Nucleus accumbens (tissue), 56 donors: ENCODE measurements at places on chromosomes 16 and 17.
A peak's percentile ranks its signal among the peaks of the same experiment; 100 is the strongest.

- DNase-seq = no peak
Measured at GRCh38 chr17:10738521-10739258, 8.9 kb upstream of the TMEM220 start.

DNA sequence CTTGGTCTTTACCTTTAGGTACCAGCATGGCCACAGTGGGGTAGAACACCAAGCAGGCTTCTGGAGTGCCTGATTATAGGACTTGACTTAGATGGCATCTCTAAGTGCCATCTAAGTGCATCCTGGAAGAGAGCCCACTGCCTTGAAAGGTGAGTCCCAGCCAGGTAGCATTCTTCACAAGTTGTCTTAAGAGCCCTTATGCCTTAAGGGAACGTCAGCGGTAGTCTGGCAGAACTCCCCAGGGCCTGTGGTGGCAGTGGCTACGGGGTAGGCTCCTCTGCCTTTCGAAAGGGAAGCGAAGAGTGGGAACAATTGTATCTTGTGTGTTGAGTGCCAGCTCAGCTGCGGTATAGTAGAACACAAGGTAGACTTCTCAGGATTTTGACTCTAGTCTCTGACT, 549.0 kb downstream of the HS3ST4 start:
- no peak for DNase-seq

DNA sequence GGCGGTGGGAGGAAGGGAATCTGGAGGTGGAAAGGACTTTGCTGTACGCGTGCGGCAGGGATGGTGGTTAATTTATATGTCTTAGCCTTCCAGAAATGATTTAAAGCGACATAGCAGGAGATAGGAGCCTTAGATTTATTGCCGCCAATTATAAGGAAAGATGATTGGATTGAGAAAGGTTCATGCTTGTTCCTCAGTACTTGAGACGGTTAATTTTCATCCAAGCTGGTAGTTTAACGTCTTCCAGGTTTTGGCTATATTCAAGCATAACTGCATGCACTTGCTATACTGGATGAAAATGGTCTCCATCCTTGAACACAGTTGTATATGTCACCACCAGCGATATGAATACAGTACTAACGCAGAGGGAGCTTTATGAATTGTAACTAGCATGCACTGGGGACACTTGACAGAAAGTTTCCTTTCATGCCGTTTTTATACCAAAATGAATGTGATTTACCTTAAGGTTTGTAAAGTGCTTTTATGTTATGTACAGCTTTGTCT, 610 bp upstream of the PEX12 start:
- no peak for DNase-seq

DNA sequence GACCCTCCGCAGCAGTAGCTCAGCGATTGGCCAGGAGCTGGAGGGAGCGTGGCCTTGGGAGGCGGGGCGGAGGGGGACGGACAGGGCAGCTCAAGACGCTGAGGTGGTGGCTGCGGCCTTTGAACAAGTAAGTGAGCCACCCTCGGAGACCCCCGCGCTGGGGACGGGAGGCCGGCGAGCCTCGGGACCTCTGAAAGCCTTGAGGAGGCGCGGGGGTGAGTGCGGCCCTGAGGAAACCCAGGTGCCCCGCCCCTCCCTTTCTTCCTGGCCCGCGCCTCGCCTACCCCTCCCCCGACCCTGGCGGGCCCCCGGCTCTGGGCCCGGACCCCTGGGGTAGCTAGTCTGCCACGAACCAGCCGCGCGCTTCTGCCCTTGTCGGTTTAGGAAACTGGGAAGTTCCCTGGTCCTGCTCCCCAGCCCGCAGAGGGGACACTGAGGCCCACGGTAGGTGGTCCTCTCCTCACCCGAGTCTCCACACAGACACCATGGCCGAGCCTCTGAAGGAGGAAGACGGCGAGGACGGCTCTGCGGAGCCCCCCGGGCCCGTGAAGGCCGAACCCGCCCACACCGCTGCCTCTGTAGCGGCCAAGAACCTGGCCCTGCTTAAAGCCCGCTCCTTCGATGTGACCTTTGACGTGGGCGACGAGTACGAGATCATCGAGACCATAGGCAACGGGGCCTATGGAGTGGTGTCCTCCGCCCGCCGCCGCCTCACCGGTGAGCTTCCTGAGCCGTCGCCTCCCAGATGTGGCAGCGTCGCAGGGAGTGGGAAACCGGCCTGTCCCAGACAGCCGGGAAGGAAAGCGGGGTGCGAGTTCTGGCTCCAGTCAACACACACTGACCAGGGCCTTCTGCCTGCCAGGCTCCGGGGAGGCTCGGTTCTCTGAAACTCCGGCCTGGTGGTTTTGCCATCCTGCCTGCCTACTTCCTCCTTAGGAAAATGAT, at the start of gene MAPK7:
Gene MAPK7, plus strand, starts transcription at position 83 of the 945 bp plus-strand sequence. Its CDS starts 403 bp downstream, at position 486.
- DNase-seq = no peak

DNA sequence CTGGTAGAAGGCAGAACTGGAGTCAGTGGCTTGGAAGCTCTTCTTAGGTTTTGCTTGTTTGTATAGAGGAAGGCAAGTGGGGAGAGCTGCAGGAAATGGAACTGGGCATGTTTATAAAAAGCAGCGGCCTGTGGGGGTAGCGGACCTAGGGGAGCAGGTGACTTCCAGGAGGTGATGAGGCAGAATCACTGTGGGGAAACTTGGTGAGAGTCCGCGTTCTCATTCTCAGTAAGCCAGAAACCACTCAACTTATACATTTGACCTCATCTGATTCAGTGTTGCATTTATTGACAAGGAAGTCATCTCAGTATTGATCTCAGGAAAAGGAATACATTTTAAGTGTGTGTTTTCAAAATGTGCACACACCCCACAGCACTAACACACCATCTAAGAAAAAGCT, 299.8 kb downstream of the CNTNAP4 start:
- no peak for DNase-seq

DNA sequence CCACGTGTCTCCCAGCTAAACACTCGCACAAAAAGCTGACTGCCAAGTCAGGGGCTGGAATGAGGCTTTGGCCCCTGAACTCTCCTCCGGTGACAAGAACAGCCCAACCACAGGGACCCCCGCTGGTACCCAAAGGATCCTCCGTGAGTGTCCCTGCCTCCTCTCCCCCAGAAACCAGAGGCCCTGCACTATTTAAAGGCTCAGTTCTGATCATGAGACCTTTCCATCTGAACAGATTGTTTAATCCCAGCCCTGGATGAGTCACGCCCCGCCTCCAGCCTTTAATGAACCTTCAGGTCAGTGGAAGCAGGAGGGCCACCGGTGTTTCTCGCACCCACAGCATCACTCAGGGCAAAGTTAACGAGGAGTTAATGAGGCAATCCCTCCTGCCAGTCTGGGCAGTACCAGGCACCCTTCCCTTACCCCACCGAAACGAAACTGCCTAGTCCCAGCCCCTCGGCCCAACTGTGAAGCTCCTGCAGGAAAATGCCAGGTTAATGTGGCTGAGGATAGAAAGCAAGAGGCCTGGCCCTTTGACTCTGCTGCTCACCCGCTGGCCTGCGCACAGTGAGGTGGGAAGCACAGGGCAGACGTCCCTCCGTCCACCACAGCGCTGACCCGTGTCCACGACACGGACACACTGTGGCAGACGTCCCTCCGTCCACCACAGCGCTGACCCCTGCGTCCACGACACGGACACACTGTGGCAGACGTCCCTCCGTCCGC, 32.4 kb downstream of the TIMM22 start:
- no peak for DNase-seq

- no peak for DNase-seq
Measured at GRCh38 chr17:27526604-27527002, 70.4 kb downstream of the KSR1 start.

DNA sequence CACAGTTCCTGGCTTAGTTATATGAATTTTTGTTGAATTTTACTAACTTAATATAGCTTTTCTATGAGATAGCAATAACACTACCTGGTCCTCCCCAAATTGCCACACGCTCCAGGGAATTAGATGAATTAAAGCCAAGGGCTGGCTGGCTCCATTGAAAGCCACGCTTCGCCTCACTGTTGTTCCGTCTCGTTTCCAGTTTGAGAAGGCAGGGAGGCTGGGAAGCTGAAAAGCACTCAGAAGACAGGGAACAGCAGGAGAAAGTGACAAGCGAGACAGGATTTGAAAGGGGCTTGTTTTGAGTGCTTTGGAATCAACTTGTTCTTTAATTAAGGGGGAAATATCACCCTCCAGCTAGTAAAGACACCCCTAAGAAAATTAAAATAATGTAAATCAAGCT, 425.3 kb downstream of the CA10 start:
- DNase-seq = no peak

GRCh38 chr17:61486135-61487120, 34.2 kb downstream of the TBX4 start:
- DNase-seq = no peak

- DNase-seq = no peak
Measured at GRCh38 chr16:27929818-27930217, 133.7 kb downstream of the GSG1L start.

GRCh38 chr17:7705269-7706255, 560 bp downstream of the EFNB3 start:
- DNase-seq = no peak

- no peak for DNase-seq
Measured at GRCh38 chr17:9725575-9725974, 65.8 kb downstream of the DHRS7C start.

DNA sequence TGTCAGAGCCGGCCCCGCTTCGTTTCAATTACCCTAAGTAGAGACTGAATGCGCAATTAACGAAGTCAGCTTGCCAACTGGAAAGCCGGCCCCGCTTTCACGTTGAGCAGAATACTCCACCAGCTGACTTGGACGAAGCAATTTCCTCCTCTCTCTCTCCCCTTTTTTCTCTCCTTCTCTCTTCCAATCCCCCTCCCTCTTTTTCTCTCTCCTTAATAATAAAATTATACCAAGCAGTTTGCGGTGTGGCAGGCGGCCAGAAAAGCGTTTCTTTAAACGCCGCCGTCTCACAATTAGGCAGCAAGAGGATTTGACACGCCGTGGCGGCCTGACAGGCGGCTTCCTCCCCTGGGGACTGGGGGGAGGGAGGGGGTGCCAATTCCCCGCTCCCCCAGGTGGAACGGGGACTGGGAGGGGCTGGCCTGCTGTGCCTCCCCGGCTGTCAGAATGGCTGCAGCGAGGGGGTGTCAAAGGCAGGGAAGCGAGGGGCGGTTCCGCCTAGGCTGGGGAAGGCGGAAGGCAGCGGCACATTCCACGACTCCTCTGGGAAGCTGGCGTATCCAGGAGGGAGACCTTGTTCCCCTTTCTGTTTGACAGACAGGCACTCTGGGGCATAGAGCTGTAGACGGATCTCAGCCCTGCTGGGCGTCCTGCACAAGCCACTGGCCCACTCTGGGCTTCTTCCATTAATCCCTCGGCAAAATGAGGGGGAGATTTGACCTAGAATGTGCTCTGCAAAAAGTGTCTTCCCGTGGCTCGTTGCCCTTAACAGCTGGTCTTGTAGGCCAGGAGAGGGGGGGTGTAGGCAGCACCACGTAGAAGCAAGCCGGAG, 52.7 kb downstream of the SREBF1 start:
- DNase-seq = peak; percentile 79

GRCh38 chr16:80323187-80323807, 217.5 kb upstream of the DYNLRB2 start:
- DNase-seq = peak; percentile 4

DNA sequence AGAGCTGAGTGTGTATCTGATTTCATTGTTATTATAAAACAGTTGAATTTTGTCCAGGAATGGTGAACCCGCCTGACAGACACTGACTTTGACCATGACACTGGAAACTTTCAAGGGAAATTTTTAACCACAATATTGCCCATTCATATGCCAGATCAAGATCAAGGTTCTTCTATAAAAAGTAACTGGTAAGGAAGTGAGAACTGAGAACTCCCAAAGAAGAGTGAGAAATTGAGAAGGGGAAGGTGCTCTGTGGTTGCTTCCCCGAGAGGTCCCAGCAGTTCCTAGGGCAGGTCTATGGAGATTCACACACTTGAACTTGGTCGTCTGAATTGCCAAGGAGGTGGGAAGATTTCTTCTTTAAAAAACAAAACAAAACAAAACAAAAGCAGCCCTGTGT, 27.3 kb downstream of the SLC6A4 start:
- DNase-seq = no peak

- DNase-seq = no peak
Measured at GRCh38 chr17:8887834-8888703, 20.6 kb upstream of the PIK3R6 start.

DNA sequence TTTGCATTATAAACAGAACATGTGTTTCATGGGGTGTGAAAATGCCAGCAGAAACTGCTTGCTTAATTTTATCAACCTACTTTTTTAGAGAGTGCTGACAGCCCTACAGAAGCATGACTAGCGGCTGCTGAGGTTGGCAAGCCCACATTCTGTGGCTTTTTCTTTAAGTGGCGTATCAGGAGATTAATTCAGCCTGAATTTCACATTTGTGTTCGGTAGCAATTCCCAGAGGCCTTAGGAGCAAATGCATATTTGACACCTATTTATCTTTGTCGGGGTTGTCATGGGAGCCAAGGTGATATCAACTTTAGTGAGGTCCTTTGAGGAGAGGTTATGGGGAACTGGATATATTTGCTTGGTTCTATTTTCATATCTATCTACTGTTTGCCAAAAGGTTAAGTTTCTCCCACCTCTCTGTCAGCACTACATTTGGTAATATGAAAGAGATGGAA, 140.9 kb downstream of the KCNJ2 start:
- no peak for DNase-seq

GRCh38 chr17:48624544-48625494, 1.3 kb downstream of the HOXB9 start:
- DNase-seq = no peak
